ENCODE measurements at places on chromosomes 2 and 18.

- DNase-seq = no peak
Measured at GRCh38 chr2:98026292-98026691, 30.5 kb upstream of the TMEM131 start.

DNA sequence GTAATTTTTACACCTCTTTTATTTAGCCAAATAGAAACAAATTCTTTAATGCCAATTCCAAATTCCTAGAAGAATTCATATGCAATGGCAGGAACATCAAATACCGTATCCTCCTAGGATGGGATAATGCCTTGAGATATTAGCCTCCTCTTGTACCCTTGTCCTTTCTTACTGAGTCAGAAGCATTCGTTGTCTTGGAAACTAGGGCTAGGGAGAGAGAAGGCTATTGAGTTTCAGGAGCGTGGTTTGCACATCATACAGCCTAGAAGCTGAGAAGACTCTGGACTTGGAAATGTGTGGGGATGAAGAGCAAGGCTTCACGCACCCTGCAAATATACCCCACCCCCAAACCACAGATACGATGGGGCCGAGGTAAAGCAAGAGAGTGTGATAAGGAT lies 300.7 kb downstream of the SP3 start:
- DNase-seq = no peak

- DNase-seq = no peak
Measured at GRCh38 chr2:121034551-121034950, 250.5 kb downstream of the TFCP2L1 start.

- no peak for DNase-seq
Measured at GRCh38 chr18:6644836-6645627, 84.5 kb upstream of the ARHGAP28 start.

GRCh38 chr2:204315236-204315662 lies 230.0 kb upstream of the PARD3B start:
- DNase-seq = no peak

DNA sequence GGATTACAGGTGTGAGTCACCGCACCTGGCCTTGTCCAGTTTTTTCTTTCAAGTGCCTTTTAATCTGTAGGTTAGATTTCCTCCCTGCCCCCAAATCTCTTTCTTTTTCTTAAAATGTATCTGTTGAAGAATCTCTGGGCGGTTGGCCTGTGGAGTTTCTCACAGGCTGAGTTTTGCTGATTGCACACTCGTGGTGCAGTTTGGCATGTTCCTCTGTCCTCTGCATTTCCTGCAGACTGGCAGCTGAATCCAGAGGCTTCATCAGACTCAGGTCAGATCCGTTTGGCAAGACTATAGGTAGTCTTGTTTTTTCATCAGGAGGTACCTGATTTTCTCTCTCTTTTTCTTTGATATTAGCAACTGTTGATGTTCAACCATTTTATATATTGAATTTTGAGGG lies 5.5 kb downstream of the CASP10 start:
- DNase-seq = no peak

GRCh38 chr2:30165617-30166016 lies 18.8 kb downstream of the YPEL5 start:
- DNase-seq = no peak

- DNase-seq = no peak
Measured at GRCh38 chr2:46431481-46432235, 47.7 kb upstream of the TMEM247 start.

DNA sequence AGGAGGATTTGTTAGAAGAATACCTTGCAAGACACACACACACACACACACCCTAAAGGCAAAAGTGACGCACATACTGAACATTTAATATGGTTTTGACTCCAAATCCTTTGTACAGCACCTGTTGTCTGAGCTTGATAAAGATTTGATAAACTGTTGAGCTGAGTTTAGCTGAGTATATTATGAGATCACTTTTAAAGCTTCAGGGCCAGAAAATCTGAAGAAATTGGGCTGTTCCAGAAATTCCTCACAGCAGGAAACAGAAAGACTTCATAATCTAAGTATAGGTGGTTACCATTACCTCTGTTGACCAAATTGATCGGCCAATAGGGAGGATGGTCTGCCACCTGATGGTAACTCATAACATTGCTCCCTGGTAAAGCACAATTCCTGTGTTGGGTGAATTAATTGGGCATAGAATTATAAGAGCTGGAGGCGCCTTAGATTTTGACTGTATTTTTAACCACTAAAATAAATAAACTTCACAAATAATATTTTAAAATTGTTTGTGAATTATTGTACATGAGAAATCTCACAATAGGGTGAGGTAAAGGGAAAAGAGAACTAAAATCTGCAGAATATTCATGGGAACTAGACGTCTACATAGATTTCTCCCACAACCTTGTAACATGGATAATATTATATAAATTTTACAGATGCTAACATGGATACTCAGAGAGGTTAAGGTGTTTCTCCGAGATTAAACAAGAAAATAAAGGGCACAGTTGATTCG lies 21.8 kb upstream of the RPIA start:
- no peak for DNase-seq

- no peak for DNase-seq
Measured at GRCh38 chr18:28114472-28114871, 62.5 kb downstream of the CDH2 start.

- no peak for DNase-seq
Measured at GRCh38 chr2:72140621-72140960, 7.1 kb downstream of the CYP26B1 start.

DNA sequence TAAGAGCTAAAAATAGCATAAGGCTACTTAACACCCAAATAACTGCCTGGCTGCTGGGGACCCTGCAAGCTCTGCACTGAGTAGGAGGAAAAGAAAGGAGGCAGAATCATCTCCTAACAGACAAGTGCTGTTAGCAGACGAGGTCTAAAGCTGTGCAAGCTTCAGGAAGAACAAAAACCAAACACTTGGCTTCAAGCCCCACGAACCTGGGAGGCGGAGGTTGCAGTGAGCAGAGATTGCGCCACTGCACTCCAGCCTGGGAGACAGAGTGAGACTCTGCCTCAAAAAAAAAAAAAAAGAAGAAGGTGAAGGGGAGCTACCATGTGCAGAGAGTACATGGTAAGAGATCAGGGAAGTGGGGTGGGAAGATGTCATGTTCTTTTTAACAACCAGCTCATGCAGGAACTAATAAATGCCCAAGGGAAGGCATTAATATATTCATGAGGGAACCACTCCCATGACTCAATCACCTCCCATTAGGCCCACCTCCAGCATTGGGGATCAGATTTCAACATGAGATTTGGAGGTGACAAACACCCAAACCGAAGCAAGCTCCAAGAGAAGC lies 28.8 kb upstream of the INO80C start:
- no peak for DNase-seq
